Stomach (tissue), 19 donors: ENCODE measurements at places on chromosomes 7 and 10. TPM values are rescaled to one million over a fixed set of nuclear protein-coding genes. Genes with fewer than 3 reads are reported as not detected.

DNA sequence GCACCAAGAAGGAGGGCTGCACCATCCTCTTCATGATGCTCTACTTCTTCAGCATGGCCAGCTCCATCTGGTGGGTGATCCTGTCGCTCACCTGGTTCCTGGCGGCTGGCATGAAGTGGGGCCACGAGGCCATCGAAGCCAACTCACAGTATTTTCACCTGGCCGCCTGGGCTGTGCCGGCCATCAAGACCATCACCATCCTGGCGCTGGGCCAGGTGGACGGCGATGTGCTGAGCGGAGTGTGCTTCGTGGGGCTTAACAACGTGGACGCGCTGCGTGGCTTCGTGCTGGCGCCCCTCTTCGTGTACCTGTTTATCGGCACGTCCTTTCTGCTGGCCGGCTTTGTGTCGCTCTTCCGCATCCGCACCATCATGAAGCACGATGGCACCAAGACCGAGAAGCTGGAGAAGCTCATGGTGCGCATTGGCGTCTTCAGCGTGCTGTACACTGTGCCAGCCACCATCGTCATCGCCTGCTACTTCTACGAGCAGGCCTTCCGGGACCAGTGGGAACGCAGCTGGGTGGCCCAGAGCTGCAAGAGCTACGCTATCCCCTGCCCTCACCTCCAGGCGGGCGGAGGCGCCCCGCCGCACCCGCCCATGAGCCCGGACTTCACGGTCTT lies 1.9 kb downstream of the FZD1 start:
- no peaks in the 10 kb centered on the region for H3K27me3 ChIP-seq
- peak; percentile 65 for DNase-seq
- H3K27ac ChIP-seq: no peak overlapping the region
- H3K4me3 ChIP-seq: peak overlapping the region; percentile 66
- H3K36me3 ChIP-seq: no peaks in the 10 kb centered on the region

- no peaks in the 10 kb centered on the region for H3K27me3 ChIP-seq
- DNase-seq: no peak
- no peaks in the 10 kb centered on the region for H3K4me1 ChIP-seq
- H3K4me3 ChIP-seq: no peak overlapping the region
- no peaks in the 10 kb centered on the region for H3K36me3 ChIP-seq
Measured at GRCh38 chr7:51015581-51015980, 232.9 kb upstream of the GRB10 start.

DNA sequence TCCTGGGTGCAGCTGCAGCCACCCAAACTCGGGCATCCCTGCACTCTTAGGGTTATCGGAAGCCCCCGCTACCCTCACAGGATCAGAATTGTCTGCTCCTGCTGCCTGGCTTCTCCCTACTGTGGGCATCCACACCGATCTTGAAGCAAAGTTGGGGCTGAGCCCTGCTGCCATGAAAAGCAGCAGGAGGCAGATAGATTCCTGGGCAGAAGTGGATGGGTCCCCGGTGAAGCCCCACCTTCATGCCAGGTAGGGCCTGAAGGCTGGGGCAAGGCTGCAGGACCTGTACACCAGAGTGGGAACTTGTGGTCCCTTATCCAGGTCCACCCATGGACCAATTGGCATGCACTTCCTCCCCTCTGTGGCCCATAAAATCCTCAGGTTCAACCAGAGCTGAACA lies 922.6 kb upstream of the KCND2 start:
- H3K4me1 ChIP-seq: no peaks in the 10 kb centered on the region
- no peaks in the 10 kb centered on the region for H3K27me3 ChIP-seq
- H3K36me3 ChIP-seq: no peaks in the 10 kb centered on the region
- H3K27ac ChIP-seq: no peak overlapping the region

DNA sequence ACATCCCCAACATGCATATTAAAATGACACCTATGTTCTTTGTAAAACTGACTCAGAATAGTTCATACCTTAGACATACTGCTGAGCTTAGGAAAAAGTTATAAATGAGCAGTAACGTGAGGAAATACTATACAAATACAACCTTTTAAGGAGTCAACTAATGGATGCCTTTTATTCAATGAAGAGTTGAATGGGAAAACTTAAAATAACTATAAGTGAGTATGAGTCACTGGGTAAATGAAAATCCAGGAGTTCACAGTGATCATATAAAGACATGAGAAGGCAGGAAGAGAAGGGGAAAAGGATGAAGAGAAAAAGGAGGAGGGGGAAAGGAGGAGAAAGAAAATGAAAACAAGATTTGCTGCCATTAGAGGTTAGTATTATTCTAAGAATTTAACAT lies 157.8 kb upstream of the PCDH15 start:
- H3K27me3 ChIP-seq: no peaks in the 10 kb centered on the region
- DNase-seq: no peak
- H3K27ac ChIP-seq: no peak overlapping the region
- H3K36me3 ChIP-seq: no peaks in the 10 kb centered on the region
- no peaks in the 10 kb centered on the region for H3K4me1 ChIP-seq

The SEC31B gene
- polyA plus RNA-seq: 0.68 TPM
